ENCODE measurements at places on chromosomes 4 and X.

DNA sequence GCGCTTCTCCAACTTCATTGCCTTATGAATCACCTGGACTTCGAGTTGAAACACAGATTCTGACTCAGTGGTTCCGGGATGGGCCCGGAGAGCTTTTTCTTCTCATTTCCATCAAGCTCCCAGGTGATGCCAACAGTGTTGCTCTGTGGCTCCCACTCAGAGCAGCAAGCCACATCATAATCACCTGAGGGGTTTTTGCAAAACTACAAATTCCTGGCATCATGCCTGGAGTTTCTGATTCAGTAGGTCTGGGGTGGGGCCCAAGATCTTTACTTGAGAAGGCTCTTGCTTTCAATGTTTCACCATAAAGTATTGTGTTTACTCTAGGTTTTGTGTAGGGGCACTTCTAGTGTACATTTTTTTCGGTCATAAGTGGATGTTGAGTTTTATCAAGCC, 7.0 kb downstream of the MTM1 start:
- DNase-seq = peak; percentile 21

DNA sequence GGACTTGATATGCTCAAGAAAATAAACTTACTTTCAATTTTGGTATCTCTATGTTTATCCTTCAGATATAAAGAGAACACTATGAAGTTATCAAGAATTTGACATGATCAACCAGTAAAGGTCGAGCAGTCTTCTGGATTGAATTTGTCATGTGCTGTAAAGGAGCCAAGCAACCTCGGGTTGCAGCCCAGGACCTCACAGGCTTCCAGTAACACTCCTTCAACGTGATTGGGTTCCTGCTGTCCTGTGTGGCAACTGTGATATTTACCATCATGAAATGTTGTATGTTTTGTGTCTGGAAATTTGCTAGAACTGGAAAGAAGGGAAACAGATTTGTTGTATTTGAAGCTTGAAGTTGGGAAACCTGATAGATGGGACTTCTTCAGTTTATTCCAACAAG, 52.0 kb upstream of the UGT2B7 start:
- no peak for DNase-seq

DNA sequence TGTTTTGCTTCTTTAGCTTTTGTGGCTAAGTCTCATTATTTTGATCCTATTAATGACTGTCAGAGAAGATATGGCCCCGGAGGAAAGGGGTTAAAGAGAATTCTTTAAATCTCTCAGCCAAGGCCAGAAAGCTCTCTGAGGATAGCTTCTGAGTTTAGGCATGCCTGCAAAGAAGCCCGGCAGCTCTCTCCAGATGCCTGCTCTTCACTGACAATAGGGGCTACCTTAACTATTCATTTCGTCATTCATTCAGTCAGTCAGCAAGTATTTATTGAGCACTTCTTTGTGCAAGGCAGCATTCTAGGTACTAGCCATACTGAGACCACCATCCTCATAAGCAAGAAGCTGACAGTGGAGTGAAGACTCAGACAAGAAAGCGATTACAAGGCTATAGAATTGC, 34.0 kb upstream of the BMP15 start:
- DNase-seq = no peak

DNA sequence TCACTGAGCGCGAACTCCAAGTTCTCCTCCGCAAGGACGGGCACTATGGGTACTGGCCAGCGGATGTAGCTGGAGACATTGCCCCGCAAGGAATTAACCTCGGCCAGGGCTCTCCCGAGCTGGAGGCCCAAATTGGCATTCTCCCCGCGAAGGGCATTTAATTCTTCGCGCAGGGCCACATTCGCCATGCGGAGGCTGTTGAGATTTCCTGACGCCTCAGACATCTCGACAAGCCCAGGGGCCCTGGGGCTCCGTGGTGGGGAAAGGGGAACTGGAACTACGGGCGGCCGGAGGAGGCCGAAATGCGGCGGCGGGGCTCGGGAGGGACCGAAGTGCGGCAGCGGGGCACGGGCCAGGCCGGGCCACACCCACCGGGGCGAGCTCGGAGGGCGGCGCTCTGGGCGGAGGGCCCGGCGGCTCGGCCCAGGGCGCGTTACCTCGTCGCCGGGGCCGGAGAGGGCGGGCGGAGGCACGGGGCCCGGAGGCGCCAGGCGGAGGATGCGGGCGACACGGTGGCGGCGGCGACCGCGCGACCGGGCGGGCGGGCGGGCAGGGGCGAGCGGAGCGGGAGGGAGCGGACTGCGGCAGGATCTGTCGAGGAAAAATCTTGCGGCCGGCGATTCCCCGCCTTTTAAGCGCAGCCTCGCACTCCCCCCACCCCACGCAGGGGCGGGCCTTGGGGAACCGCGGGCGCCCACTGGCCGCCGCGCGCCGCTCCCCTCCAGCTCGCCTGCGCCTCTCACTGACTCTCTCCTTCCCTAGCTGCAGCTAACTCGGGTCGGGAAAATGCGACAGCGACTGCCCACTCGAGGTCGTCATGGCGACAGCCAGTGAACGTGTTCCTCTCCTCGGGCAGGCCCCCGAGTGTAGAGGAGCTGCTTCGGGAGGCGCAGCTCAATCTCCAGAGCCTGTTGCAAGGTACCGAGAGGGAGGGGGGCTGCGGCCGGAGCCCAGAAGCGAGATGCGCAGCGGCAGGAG, at the start of gene RTL5:
TSS of gene RTL5 (minus strand) at position 599 of the 978 bp plus-strand sequence.
- peak; percentile 47 for DNase-seq

All from activated T-helper 1 cell treated with Interleukin-2 at 50 U/mL for 16 hours (primary cell).